Hindlimb muscle (tissue), 1 donor: ENCODE measurements at places on chromosomes 2 and 18. TPM values are rescaled to one million over a fixed set of nuclear protein-coding genes. Genes with fewer than 3 reads are reported as not detected.

Gene DNAJC5G
- 0.34 TPM for polyA plus RNA-seq

Gene AMER3
- not detected for polyA plus RNA-seq

Gene ALPG
- polyA plus RNA-seq, result not detected

Gene CFAP210
- polyA plus RNA-seq, result not detected

Gene BABAM2
- polyA plus RNA-seq, result 26.4 TPM

Gene NGEF
- 0.56 TPM for polyA plus RNA-seq

Gene FRZB
- 40.4 TPM for polyA plus RNA-seq

Gene SERPINB13
- 0.43 TPM for polyA plus RNA-seq

Gene KHK
- polyA plus RNA-seq, result 1.5 TPM

Gene SGPP2
- polyA plus RNA-seq, result 1.4 TPM

DNA sequence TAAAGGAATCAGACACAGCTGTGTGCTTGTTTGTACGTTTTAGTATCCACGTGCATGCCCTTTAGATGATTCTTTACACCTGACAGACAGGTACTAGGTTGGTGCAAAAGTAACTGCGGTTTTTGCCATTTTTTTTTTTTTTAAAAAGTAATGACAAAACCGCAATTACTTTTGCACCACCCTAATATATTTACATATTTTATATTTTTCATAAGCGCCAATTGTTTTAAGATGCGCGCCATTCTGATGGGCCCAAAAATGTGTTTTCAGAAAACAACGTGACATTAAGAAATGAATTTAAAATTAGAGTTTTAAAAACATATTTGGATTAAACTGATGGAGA is 972 bp upstream of the COBLL1 start:
- no peak for DNase-seq

GRCh38 chr18:6598657-6599056 is 130.9 kb upstream of the ARHGAP28 start:
- no peak for DNase-seq

GRCh38 chr2:187640926-187641510 is 86.8 kb upstream of the TFPI start:
- DNase-seq, result no peak

- no peak for DNase-seq
These were observed 34.8 kb downstream of the CDH20 start for GRCh38 chr18:61368001-61368400.

DNA sequence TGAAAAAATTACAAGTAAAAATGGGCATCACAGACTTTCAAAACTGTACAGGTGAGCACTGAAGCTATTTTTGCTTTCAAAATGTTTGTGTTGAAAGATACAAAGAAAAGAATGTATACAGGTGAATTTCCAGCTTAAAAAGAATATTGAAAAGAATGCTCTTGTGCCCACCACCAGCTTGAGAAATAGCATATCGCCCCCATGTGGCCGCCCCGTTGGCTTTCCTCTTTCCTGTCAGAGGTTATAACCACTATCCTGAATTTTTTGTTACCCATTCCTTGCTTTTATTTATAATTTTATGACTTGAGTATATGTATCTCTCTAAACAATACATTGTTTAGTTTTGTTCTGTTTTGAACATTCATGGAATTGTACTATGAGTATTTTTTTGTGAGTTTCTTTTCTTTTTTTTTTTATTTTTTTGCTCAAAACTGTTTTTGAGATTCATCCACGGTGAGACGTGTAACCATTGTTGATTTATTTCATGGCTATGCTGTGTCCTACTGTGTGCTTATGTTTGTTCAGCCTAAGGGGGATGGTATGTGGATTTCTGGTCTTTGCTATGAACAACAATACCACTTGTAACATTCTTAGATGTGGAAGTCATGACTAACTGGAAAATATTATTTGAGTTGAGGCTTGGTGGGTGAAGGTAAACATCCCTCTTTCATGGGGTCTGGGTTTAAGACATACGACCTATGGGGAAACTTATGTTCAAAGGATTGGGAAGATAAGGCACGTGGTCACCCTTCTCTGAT is 11.6 kb downstream of the TRPM8 start:
- DNase-seq, result no peak

DNA sequence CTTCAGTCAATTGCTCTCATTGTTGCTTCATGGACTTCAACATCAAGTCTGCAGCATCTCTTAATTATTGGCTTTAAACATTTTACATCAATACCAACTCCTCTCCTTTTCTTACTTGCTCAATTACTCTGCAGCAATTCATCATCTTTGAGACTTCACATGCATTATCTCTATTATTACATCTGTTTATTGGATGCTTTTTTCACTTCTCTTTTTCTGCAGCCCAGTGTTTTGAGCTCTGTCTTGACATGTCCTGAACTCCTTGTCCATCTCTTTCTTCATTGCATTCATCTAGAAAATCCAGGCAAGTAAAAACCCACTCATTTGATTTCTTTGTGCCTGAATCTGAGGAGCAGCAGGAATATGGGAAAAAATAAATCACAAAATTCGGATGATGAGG is 647.9 kb downstream of the PLCL1 start:
- no peak for DNase-seq

- DNase-seq, result no peak
These were observed 753.5 kb upstream of the PKDCC start for GRCh38 chr2:41294331-41294730.

GRCh38 chr2:29110916-29111535 is 4.2 kb upstream of the CLIP4 start:
- DNase-seq, result no peak

- DNase-seq, result no peak
These were observed 1.2 kb upstream of the NMUR1 start for GRCh38 chr2:231531466-231531865.

GRCh38 chr2:208541461-208541988 is 134.9 kb downstream of the PTH2R start:
- no peak for DNase-seq

DNA sequence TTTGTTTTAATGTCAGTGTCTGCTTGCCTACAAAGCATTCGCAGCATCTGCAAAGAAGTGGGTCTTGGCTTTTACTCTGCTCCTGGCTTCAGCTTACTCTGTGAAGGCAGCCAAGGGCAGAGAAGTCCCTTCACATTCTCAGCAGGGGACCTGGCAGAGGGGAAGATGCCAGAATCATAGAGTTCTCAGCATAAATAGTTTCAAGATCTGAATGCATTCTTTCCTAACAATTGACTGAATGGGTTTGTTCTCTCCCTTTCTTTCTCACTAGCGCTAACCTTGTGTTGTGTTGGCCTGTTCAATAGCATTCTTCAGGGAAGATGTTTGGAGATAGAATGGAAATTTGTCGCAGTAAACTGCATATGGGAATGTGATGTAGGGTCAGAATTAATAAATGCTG is 106.9 kb downstream of the FARSB start:
- no peak for DNase-seq

DNA sequence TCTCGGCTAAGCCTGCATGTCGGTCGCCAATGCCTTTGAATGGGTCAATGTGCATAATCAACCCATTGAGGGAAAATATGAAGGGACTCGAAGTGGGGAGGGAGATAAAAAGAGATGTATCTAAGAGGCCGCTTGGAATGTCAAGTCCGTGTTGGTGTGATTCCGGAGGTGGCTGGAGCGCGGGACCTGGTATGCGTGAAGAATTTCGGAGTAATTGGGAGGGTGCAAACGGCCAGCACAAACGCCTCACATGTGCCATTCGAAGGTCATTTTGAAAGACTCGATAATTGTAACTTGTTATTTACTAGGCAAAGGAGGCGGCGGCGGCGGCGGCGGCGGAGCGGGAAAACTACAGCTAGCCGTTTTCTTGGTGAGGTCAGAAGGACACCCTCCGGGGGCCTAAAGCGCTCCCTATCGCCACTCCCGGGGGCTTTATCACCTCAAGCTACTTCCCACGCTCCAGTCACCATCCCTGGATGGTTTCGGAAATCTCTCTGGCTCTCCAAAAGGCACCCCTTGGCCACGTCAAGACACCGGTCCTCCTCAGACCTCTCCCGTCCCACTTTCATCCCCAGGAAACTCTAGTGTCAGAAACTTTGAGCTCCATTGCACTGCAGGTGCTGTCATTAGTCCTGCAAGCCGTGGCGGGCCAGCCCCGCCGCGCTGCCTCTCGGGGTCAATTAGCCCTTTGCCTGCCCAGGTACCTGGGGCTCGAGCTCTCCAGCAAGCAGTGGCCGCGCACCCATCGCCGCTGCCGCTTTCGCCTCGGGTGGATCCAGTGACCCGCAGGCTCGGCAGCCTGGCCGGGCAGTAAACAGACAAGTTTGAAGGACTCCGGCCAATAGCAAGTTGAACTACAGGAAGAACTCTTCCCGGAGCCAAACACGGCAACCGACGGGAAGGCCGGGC is 1.5 kb downstream of the ERBB4 start:
- peak; percentile 19 for DNase-seq

DNA sequence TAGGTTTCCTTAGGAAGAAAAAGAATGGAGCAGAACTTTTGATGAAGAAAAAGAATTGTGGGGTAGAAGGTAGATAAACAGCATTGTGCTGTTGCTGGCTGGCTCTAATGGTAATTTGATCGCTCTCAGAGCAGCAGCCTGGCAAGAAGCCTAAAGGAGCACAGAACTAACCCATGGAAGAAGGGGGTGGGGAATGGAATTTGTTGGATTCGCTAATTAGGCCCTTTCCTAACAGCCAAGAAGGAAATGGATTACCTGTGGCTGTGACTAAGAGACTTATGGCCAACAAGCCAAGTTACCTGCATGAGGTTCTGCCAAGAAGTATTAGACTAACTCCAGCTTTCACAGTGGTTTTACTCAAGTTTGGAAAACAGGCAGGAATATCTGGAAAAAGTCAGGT is 210.6 kb downstream of the IKZF2 start:
- DNase-seq, result peak; percentile 6

GRCh38 chr18:3914109-3914508 is 464.1 kb downstream of the TGIF1 start:
- DNase-seq, result peak; percentile 29

GRCh38 chr2:212276813-212277212 is 261.8 kb downstream of the ERBB4 start:
- no peak for DNase-seq

DNA sequence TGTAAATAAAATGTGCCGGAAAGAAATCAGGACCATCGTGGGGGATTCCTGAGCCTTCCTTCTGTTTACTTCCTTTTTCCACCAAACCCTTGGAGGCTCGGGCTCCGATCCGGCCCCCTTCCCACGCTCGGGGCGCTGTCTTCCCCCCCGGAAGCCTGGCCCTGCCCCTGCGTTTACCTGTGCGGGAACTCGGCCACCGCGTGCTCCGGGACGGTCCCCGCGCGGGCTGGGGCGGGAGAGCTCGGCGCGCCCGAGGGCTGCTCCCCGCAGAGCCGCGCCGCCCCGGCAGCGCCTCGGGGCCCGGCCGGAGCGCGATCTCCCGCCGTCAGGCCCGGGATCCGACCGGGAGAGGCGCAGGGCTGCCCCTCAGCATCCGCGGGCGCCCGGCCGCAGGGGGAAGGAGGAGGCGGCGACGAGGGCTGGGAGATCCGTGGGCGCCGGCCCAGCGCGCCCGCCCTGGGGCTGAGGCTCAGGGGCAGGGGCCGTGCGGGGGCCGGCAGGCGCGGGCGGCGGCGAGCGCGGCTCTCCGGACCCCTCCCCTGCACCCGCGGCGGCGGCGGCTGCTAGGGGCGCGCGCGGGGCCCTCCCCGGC is 435 bp downstream of the ADCY3 start:
- peak; percentile 27 for DNase-seq

DNA sequence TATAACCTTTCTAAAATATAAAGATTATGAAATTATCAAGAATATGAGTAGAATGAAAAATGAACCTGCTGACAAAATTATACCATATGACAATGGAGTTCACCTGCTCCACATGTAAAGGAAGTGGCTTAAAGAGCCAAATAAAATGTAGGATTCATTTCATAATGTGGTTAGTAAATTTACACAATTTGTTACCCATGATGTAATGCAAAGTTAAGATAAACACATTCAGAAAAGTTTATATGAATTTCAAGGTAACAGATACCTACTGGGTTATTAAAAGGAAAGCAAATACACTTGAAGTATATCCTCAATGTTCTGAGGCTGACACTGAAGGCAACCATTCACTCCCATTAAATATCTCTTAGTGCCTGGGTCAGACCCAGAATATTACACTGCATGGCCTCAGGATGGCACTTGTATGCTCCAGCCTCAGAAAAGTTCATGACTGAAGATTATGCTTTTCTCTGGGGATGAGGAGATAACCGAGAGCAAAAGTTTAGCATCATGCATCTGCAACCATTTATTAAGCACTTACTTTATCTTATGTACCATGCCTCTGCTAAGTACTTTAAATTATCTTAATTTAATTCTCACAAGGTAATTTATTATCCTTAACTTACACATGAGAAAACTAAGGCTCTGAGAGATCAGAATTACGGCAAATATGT is 6.2 kb downstream of the STRN start:
- DNase-seq, result no peak
